Dermis blood vessel endothelial cell (primary cell): ENCODE measurements at places on chromosomes 2 and 18. TPM values are rescaled to one million over a fixed set of nuclear protein-coding genes. Genes with fewer than 3 reads are reported as not detected.

L3MBTL4 gene
- 5.9 and 8.0 TPM in 2 replicates for total RNA-seq

MAPK4 gene
- not detected in 2 replicates for total RNA-seq

SPDYA gene
- total RNA-seq, result 0.34 and 0.56 TPM in 2 replicates

IL18R1 gene
- total RNA-seq, result 0.65 and 1.4 TPM in 2 replicates

CYP26B1 gene
- under 0.01 and 0.60 TPM in 2 replicates for total RNA-seq

WDR75 gene
- 45.6 and 49.9 TPM in 2 replicates for total RNA-seq

GPR39 gene
- under 0.01 TPM in 1 of 2 replicates, not detected in the other for total RNA-seq

LDLRAD4 gene
- total RNA-seq, result 15.9 and 20.1 TPM in 2 replicates

BCL11A gene
- under 0.01 and 0.23 TPM in 2 replicates for total RNA-seq

TUBA3E gene
- total RNA-seq, result not detected in 2 replicates

REG1A gene
- total RNA-seq, result not detected in 2 replicates

DNPEP gene
- total RNA-seq, result 54.1 and 67.7 TPM in 2 replicates

FOXD4L1 gene
- total RNA-seq, result 0.05 and 0.17 TPM in 2 replicates

GPR75 gene
- 1.6 and 1.9 TPM in 2 replicates for total RNA-seq

SDC1 gene
- total RNA-seq, result 1.4 and 1.7 TPM in 2 replicates

IL1A gene
- total RNA-seq, result under 0.01 and 0.19 TPM in 2 replicates

DSC2 gene
- total RNA-seq, result 0.17 and 0.19 TPM in 2 replicates

ODC1 gene
- 111 and 129 TPM in 2 replicates for total RNA-seq

PAIP2B gene
- 1.5 and 1.9 TPM in 2 replicates for total RNA-seq

MC4R gene
- total RNA-seq, result not detected in 2 replicates

ETAA1 gene
- total RNA-seq, result 19.1 and 22.7 TPM in 2 replicates

NEMP2 gene
- total RNA-seq, result 4.1 and 4.3 TPM in 2 replicates

PDE1A gene
- 1.4 and 3.0 TPM in 2 replicates for total RNA-seq

SETBP1 gene
- 2.7 and 4.8 TPM in 2 replicates for total RNA-seq

E2F6 gene
- 13.9 and 14.8 TPM in 2 replicates for total RNA-seq

RAD51AP2 gene
- total RNA-seq, result not detected in 2 replicates

DLGAP1 gene
- 0.17 and 0.23 TPM in 2 replicates for total RNA-seq

ARHGEF33 gene
- 0.14 and 0.34 TPM in 2 replicates for total RNA-seq

CNTNAP5 gene
- not detected in 2 replicates for total RNA-seq

TMEM200C gene
- total RNA-seq, result not detected in 2 replicates

SEMA4F gene
- total RNA-seq, result 4.4 and 5.0 TPM in 2 replicates

SGPP2 gene
- total RNA-seq, result 0.05 and 0.17 TPM in 2 replicates

LYPD1 gene
- total RNA-seq, result 0.34 and 0.51 TPM in 2 replicates

ARMC9 gene
- 9.7 and 19.9 TPM in 2 replicates for total RNA-seq

KLHL29 gene
- 3.7 and 5.8 TPM in 2 replicates for total RNA-seq

SLC9A2 gene
- not detected in 2 replicates for total RNA-seq

COL6A3 gene
- 6.3 and 14.6 TPM in 2 replicates for total RNA-seq

SKOR2 gene
- not detected in 2 replicates for total RNA-seq

GALR1 gene
- not detected in 2 replicates for total RNA-seq

ZNF892 gene
- 7.7 and 8.7 TPM in 2 replicates for total RNA-seq

TTR gene
- not detected in 2 replicates for total RNA-seq

CD28 gene
- total RNA-seq, result under 0.01 and 0.05 TPM in 2 replicates

INO80B gene
- 6.5 and 24.0 TPM in 2 replicates for total RNA-seq
